ENCODE measurements at places on chromosomes 16 and 17. TPM values are rescaled to one million over a fixed set of nuclear protein-coding genes. Genes with fewer than 3 reads are reported as not detected.

DNA sequence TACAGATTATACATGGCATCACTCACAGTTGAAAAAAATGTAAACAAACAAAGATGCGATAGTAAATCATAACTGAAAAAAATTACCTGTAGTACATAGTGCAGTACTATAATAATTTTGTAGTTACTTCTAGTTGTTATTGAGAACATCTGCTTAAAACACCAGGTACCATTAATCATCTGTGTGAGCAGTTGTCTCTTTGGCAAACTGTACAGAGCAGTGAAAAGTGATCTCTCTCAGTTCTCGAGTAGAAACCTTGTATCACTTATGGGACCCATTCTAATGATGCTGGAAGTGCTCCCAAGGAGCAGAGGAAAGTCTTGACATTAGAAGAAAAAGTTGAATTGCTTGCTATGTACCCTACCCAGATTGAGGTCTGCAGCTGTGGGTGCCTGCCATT is 8.9 kb upstream of the TENT4B start:
- no peak overlapping the region for H3K4me3 ChIP-seq
- no peaks in the 10 kb centered on the region for H3K36me3 ChIP-seq
- no peaks in the 10 kb centered on the region for H3K27me3 ChIP-seq
- H3K27ac ChIP-seq = no peak overlapping the region
- no peak for DNase-seq
- H3K4me1 ChIP-seq = peaks cover 6% of the 10 kb centered on the region

Gene ABCC6
- 0.26 TPM for total RNA-seq

- no peak for DNase-seq
- H3K27me3 ChIP-seq = no peaks in the 10 kb centered on the region
- H3K36me3 ChIP-seq = peaks cover 100% of the 10 kb centered on the region
- H3K27ac ChIP-seq = no peak overlapping the region
These were observed 13.9 kb downstream of the CLUH start for GRCh38 chr17:2697611-2698162.

DNA sequence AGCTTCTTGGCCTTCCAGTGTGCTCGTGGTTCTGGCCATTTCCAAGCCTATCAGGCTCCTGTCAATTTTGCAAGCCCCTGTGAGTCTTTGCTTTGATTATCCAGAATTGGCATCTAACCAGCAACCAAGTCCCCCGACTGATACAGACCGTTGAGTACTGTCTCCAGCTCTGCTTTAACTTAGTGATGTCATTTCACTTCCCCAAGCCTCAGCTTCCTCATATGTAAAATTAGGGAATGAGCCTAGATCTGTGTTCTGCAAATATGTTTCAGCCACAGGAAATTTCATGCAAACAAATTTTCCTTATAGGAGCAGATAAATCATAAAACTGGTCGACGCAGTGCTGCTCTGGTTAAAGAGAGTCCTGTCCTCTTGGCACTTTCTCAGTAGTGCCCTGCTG is 60.1 kb upstream of the WSB1 start:
- no peak overlapping the region for H3K4me3 ChIP-seq
- H3K27ac ChIP-seq = no peak overlapping the region
- peak; percentile 62 for DNase-seq
- no peaks in the 10 kb centered on the region for H3K36me3 ChIP-seq
- no peaks in the 10 kb centered on the region for H3K4me1 ChIP-seq
- no peaks in the 10 kb centered on the region for H3K27me3 ChIP-seq

Gene TOB1
- 34.4 TPM for total RNA-seq

DNA sequence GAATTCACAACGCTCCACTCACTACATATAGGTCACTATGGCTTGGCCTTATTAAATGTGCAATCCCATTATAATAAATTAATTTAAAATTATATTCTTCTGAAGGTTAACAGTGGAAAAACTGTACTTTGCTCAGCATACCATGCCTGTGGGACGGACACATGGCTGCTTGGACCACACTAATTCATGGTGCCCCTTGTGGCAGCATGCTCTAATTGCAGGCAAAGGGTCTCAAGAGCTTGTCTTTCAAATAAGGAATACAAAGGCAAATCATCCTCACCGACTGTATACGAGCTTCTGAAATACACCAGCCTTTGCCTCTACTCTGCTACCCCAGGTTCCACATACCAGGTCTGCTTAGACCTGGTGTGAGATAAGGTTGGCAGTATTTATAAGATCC is 11.7 kb downstream of the SMPD3 start:
- no peaks in the 10 kb centered on the region for H3K4me1 ChIP-seq
- H3K27ac ChIP-seq = no peak overlapping the region
- H3K27me3 ChIP-seq = peaks cover 3% of the 10 kb centered on the region
- DNase-seq = no peak
- H3K4me3 ChIP-seq = no peak overlapping the region
- no peaks in the 10 kb centered on the region for H3K36me3 ChIP-seq

Gene DECR2
- 18.3 TPM for total RNA-seq

Gene CCDC47
- total RNA-seq = 60.7 TPM

Gene GINS2
- total RNA-seq = not detected

Gene GAST
- not detected for total RNA-seq

Measured in esophagus muscularis mucosa (tissue), 4 donors.